ENCODE measurements at places on chromosomes 1 and 21.

GRCh38 chr1:16644193-16644481, 22.6 kb downstream of the RNU1-3 start:
- DNase-seq = no peak

DNA sequence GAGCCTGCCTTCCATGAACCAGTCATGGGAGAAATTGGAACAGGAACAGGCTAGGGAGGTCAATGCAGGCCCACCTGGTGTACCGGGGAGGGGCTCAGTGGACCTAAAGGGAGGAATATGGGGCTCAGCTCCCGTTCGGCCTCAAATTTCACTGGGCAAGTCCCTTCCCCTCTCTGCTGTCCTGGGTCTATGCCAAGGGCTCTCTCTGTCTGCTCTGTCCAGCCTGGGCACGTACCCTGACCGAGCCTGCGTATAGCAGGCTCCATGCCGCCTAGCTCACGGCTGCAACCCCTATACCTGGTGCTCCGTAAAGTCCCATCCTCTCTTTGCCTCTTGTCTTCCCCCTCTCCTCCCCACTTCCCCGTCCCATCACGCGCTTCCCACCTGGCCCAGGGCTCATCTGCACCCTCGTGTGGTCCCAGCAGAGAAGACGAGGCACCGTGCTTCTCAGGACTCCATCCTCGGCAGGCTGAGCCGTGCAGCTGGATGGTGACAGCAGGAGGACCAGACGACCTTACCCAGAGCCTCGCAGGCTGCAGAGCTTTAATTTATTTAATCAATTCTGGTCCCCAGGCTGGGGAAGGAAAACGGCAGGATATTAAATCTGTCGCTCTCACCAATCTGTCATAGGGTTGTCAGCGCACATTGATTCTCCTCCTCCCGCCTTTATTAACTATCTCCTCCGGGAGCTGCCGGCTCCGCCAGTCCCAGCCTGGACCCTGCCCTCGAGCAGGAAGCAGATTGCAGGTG, 25.0 kb upstream of the DISP3 start:
- no peak for DNase-seq

GRCh38 chr21:15063814-15064575, 805 bp downstream of the NRIP1 start:
- no peak for DNase-seq

GRCh38 chr21:35843911-35844667, 216.2 kb downstream of the SETD4 start:
- no peak for DNase-seq

DNA sequence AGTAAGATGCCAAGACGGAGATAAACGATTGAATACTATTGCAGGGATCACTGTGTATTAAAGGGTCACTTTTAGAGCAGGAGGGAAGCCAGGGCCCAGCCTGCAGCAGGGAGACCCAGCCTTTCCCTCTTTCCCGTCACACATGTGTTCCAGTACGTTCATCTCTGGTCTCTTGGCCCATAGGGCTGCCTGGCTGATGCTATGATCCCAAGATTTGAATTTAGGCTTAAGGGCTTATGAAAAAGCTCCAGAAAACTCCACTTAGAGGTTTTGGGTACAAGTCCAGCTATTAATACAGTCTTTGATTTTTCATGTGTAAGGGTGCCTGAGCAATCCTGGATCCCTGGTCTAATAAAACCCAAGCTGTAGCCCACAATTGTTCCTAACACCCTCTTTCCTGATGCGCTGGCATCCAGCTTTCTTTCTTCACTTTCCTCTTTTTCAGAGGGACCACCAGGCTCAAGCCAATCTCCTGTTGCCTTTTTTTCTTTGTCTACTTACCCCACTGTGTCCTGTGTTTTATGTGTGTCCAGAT, 359.6 kb upstream of the USP24 start:
- no peak for DNase-seq

GRCh38 chr1:110235834-110236682, 25.9 kb downstream of the KCNC4 start:
- peak; percentile 65 for DNase-seq

GRCh38 chr1:33433509-33434362, 2.8 kb upstream of the PHC2 start:
- no peak for DNase-seq

DNA sequence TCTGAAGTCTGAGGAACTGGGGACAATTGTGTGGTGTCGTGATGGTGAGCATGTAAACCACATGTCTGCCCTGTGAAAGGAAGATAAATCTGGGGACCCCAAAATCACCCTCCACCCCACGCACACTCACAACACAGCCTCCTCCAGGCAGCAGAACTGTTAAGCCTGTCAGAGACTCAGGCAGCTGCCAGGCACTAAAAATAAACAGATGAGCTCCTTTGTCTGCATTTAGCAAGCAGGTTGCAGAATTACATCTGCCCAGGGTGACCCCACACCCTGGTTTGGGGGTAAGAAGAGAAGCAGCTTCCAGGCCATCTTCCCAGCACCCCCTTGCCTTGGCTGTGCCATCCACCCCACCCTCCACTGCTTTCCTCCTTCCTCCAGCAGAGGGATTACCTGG, 119.1 kb upstream of the RUNX3 start:
- DNase-seq = no peak

DNA sequence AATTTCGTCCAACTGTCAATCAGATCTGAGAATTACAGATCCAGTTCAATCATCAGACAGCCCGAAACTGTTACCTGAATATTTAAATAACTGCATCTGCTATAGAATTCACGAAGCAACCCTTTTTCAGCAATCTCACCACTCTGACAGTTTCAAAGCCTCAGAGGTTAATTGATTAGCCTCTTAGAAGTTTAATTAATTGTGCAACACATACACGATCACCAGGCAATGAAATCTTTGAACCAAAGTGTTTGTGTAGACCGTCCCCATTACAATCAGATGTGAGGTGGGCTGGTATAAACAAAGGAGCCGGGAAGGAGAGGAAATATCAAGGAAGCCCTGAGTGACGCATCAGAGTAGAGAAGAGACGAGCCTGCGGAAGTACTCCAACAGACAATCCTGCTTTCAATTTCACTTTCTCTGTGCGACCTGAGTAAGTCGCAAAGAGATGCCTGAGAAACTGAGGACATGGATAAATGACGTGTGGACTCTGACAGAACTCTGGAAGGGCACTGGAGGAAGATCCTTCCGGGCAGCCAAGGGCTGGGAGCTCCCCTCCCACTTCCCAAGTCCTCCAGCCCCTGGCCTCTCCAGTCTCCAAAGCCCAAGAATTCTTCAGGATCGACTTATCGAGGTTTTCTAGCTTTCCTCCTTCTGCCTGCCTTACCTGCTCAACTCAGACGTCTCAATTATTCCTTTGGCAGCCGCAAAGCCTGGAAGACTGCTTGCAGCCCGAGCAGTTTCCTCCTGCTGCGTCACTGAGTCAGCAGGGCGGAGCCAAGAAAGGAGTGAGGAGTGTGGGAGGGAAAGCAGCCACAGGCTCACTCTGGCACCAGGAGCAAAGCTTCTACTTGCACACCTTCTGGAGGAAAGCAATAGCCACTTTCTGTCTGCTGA, at the start of gene RNASEL:
Gene RNASEL (minus strand): TSS at position 757 of the 897 bp plus-strand sequence. CDS start 2,450 bp downstream, outside the sequence.
- peak; percentile 59 for DNase-seq

- no peak for DNase-seq
Measured at GRCh38 chr1:18091660-18092446, 15.7 kb upstream of the IGSF21 start.

- DNase-seq = no peak
Measured at GRCh38 chr1:202462342-202463076, 114.0 kb downstream of the PPP1R12B start.

DNA sequence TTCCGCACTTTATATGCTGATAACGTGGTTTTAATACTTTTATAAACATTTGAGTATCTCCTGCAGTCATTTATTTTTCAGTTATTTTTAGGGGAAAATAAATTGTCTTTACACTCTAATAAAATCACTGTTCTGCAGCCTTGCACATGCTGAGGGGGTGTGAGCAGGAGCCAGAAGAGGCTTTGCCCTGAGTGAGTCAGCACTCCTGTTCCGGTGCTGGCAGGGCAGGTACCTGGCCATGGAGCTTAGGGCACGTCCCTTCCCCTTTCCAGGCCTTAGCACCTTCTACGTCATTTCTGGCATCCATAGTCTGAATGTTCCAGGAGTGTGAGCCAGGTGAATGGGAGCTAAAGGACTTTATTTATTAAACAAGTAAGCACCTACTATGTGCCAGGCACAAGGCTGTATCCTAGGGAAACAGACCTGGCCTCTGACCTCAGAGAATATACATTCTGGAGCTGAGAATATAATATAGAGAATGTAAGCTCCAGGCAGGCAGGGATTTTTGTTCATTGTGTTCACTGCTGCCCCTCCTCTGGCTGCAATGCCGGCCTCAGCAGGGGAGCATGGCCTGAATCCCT, 402.9 kb downstream of the PTPRU start:
- DNase-seq = no peak

DNA sequence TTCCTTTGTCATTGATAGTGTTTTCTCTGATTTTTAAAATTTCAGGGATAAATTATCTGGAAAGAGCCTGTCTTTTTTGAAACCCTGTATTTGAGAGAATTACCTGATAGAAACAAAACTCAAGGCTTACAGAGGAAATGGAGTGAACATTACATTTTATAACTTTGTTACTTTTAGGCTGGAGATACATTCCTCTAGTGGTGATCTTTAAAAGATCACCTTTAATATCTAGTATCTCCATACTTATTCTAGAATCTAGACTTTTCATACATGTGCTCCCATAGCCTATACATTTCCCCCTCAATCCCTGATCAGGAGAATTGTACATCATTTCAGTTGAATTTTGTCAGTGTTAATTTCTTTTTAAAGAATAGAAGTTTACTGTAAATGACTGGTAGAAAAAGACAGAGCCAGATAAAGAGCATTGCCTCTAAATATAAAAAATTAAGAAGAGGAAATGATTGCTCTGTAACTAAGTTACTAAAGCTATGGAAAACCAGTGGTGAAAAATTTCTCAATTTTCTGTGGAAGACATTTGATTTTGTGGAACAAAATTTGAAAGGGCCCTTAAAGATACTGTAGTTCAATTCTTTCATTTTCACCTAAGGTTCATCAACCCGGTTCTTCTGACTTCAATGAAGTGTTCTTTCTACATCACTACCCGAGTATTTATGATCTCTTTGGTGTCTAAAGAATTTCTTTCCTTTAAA, 33.7 kb downstream of the RASAL2 start:
- no peak for DNase-seq

DNA sequence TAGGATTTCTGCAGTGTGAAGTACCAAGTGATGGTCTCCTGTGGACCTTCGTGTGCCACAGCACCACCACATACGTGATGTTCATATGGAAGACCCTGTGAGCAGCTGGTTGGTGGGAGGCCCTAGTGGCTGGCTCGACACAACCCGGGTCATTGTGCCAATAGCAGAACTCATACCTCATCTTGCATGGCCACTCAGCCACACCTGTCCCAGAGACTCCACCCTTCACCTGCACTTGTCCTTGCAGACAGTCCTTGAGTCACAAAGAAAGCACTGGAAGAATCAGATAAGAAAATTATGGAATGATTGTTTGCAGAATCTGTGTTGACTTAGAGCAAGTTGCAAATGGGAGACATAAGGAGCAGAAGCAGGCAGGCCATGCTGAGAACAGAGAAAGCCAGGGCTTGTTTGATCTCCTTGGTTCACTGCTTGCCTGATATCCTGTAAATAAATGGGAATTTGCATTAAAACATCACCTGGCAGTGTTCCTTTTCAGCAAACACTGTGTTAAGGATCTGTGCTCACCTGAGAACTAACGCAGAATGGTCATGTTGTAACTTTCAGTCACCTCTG, 307.7 kb downstream of the SIPA1L2 start:
- no peak for DNase-seq

GRCh38 chr1:206744683-206745082, 25.9 kb upstream of the IL19 start:
- DNase-seq = no peak

DNA sequence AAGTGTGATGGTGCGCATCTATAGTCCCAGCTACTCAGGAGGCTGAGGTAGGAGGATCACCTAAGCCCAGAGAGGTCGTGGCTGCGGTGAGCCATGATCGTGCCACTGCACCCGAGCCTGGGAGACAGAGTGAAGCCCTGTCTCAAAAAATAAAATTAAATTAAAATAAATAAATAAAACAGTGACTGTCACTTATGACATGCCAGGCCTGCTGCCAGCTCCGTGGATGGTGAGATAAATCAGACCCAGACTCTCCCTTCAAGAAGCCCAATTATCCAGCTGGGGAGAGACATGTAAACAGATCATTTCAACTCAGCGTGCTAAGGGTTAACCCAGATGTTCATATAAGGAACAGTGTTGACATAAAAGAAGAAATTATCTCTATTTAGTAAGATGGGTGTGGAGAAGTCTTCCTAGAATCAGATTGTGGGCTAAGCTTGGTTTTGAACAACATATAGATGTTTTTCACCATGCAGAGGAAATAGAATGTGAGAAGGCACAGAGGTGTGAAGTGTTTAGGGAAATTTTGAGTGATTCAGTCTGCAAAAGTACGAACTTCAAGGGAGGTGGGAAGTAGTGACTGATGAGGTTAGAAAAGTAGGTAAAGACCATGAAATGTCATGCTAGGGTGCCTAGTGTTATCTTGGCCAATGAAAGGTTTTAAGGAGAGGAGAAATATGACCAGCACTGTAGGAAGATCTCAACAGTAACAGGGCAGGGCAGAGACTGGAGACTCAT, 18.3 kb downstream of the YARS1 start:
- no peak for DNase-seq

- DNase-seq = no peak
Measured at GRCh38 chr1:86085741-86086409, 70.7 kb downstream of the COL24A1 start.

DNA sequence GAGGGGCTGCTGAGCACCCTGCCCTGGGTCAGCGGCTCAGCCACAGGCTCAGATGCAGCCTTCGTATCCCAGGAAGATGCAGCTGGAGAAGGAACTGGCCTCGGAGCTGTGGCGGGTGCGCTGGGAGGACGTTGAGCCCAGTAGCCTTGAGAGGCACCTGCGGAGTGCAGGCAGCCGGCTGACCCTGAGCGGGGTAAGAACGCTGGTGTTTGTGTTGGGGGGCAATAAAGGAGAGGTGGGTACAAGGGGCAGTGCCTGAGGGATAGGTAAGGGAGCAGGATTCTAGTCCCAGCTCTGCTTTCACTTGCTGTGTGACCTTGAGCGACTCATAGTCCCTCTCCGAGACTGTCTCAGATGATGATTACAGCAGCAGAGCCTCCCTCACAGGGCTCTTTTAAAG, 6.4 kb downstream of the NPR1 start:
- no peak for DNase-seq

DNA sequence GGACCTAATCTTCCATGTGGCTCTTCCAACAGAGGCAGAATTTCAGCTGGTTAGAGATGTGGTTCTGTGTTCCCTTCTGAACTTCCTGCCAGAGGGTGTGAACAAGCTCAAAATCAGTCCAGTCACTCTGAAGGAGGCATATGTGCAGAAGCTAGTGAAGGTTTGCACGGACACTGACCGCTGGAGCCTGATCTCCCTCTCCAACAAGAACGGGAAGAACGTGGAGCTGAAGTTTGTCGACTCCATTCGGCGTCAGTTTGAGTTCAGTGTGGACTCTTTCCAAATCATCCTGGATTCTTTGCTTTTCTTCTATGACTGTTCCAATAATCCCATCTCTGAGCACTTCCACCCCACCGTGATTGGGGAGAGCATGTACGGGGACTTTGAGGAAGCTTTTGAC, 17.3 kb downstream of the TENT5C start:
- DNase-seq = no peak

GRCh38 chr1:88327391-88328267, 356.4 kb upstream of the PKN2 start:
- DNase-seq = no peak

GRCh38 chr1:16088996-16089395, 15.5 kb upstream of the FAM131C start:
- DNase-seq = no peak

Measured in stimulated activated CD4-positive, alpha-beta T cell treated with anti-CD3 and anti-CD28 coated beads, Interleukin-12 subunit alpha, Interleukin-12 subunit beta, amount 100 ng/mL, for 48 hours (primary cell).